Activated T-helper 1 cell treated with anti-CD3 and anti-CD28 coated beads, Interleukin-2, amount 50 U/mL, for 16 hours (primary cell): ENCODE measurements at places on chromosomes 13 and 19.

DNA sequence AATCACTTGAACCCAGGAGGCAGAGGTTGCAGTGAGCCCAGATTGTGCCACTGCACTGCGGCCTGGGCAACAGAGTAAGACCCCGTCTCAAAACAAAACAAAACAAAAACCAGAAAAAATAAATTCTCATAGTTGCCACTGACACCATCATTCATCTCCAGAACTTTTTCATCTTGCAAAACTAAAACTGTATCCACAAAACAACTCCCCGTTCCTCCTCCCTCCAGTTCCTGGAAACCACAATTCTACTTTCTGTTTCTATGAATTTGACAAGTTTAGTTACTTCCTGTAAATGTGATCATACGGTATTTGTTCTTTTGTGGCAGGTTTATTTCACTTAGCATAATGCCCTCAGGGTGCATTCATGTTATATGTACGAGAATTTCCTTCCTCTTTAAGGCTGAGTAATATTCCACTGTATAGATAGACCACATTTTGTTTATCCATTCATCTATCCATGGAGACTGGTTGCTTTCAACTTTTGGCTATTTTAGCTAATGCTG is 13.2 kb upstream of the ADGRE5 start:
- DNase-seq = no peak

DNA sequence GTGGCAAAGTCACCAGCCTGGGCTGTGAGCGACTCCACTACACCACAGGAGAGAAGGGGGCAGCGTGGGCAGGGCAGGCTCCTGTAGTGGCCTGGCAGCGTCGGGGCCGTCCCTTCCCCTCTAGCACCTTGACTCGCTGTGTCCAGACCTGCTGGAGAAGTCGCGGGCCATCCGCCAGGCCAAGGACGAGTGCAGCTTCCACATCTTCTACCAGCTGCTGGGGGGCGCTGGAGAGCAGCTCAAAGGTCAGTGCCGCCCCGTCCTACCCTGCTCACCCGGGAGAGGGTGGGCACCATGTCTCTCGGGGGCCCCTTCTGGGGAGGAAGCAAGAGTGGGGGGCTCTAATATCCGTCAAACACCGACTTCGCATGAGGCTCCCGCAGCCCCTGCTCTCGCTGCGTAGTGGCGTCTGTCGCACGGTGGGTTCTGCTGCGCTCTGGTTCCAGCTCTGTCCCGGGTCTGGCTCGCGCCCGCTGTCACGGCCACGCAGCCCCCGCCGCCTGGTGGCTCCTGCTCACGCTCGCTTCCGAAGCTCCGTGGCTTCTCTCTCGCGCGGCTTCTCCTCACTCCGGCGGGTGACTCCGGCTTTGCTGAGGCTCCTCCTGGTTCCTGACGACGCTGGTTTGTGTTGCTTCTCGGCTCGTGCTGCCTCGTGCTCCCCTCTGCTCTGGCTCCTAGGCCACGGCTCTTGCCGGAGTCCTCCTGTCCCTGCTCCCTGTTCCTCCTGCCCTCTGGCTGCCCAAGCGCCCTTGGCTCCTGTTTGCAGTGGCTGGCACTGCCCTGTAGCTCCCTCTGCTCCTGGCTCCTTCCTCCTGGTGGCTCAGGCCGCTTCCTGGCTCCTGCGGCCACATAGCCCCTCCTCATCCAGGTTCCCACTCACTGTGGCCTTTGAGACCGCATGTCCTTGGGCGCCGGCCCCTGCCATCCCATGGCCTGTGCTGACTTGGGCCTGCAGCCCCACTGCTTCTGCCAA is 27.2 kb downstream of the MYH14 start:
- DNase-seq = no peak

DNA sequence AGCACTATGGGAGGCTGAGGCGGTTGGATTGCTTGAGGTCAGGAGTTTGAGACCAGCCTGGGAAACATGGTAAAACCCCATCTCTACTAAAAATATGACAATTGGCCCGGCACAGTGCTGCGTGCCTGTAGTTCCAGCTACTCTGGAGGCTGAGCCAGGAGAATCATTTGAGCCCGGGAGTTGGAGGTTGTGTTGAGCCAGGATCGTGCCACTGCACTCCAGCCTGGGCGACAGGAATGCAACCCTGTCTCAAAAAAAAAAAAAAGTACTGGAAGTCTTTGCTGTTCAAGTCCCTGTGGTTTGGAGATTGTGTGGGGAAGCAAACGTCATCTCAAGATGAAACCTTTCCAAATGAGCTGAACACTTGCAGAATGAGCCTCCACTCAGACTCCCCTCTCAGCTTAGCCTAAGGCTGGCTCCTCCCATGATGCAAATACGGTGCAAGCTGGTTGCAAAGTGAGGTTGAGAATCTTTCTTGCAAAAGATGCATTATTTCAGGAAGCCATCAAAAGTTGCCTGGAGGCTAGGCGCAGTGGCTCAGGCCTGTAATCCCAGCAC is 46.2 kb downstream of the MYO9B start:
- DNase-seq = no peak

- no peak for DNase-seq
Measured at GRCh38 chr13:77038907-77039480, 12.0 kb upstream of the FBXL3 start.

- DNase-seq = no peak
Measured at GRCh38 chr13:23899555-23899954, 2.3 kb upstream of the C1QTNF9B start.

GRCh38 chr13:75050419-75051046 is 431.4 kb downstream of the TBC1D4 start:
- DNase-seq = no peak

GRCh38 chr19:10412257-10412977 is 7.9 kb upstream of the PDE4A start:
- DNase-seq = no peak
